Naive thymus-derived CD8-positive, alpha-beta T cell (primary cell): ENCODE measurements at places on chromosomes 3 and 15. TPM values are rescaled to one million over a fixed set of nuclear protein-coding genes. Genes with fewer than 3 reads are reported as not detected.

DNA sequence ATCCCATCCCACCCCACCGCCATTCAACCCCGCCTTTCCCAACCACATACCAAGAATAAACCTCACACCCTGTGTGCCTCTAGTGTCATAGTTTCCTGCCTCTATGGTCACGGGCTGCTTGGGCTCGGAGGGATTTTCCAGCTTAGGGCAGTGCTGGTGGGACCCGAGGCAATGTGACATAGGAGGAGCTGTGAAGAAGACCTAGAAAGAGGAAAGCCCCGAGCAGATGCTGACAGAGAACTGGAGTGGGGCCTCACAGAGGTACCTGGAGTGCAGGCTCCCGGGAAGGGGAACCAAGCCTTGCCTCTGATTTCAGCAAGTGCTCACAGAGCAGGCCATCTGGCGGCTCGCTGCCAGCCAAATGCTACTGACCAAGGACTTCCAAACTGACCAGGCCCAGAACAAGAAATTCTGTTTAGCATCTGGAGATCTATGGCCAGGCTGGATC lies 27.5 kb downstream of the BHLHE40 start:
- H3K27ac ChIP-seq, result peak overlapping the region; percentile 80
- no peaks in the 10 kb centered on the region for H3K36me3 ChIP-seq
- DNase-seq, result peak; percentile 38

- peaks cover 4% of the 10 kb centered on the region for H3K27me3 ChIP-seq
- no peak for DNase-seq
These were observed 122.7 kb downstream of the DGKG start for GRCh38 chr3:186239321-186239720.

- H3K4me1 ChIP-seq, result peaks cover 42% of the 10 kb centered on the region
- no peak for DNase-seq
- peaks cover 3% of the 10 kb centered on the region for H3K36me3 ChIP-seq
- H3K27ac ChIP-seq, result no peak overlapping the region
- H3K4me3 ChIP-seq, result no peak overlapping the region
These were observed 39.7 kb downstream of the KLHL25 start for GRCh38 chr15:85754989-85755388.

Gene CACNA2D3
- polyA plus RNA-seq, result not detected

DNA sequence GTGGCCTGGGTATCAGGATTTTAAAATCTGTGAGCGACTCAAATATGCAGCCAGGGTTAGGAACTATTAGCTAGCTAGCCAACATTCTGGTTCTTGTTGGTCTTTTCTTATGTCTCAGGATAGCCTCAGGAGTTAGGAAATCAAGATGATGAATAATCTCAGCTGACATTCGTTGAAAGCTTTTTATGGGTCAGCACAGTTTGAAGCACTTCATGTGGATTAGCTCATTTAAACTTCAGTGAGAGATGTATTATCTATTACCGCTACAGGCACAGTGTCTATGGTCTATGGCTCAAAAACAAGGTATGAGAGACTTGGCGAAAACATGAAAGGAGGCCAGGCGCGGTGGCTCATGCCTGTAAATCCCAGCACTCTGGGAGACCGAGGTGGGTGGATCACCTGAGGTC lies 187.5 kb upstream of the THRB start:
- H3K4me1 ChIP-seq, result no peaks in the 10 kb centered on the region
- H3K36me3 ChIP-seq, result no peaks in the 10 kb centered on the region

GRCh38 chr3:183941216-183941615 lies 56.5 kb upstream of the PARL start:
- no peak overlapping the region for H3K4me3 ChIP-seq
- H3K36me3 ChIP-seq, result peaks cover 80% of the 10 kb centered on the region
- no peaks in the 10 kb centered on the region for H3K4me1 ChIP-seq
- H3K27ac ChIP-seq, result no peak overlapping the region

Gene GRK7
- polyA plus RNA-seq, result not detected

- no peaks in the 10 kb centered on the region for H3K27me3 ChIP-seq
- H3K4me1 ChIP-seq, result peaks cover 18% of the 10 kb centered on the region
- no peak overlapping the region for H3K27ac ChIP-seq
These were observed 272.3 kb downstream of the UBE2E2 start for GRCh38 chr3:23475446-23475845.

Gene GALNT15
- not detected for polyA plus RNA-seq

DNA sequence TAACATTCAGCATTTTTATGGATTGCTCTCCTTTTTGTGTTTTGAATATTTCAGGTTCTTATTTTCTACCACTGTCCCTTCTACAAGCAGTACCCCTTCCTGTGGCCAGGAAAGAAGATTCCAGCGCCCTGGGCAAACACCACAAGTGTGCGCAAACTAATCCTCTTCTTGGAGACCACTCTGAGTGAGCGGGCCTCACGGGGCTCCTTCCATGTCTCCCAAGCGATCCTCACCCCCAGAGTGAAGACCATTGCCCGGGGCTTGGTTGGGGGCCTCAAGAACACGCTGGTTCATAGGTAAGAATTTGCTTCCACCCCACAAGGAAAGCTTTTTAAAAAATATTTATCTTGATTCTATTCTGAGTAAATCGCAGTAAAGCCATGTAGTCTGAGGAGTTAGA lies 118.7 kb upstream of the ZBED2 start:
- H3K27ac ChIP-seq, result no peak overlapping the region
- H3K4me1 ChIP-seq, result peaks cover 10% of the 10 kb centered on the region
- no peak for DNase-seq
- H3K36me3 ChIP-seq, result peaks cover 5% of the 10 kb centered on the region
- no peaks in the 10 kb centered on the region for H3K27me3 ChIP-seq

DNA sequence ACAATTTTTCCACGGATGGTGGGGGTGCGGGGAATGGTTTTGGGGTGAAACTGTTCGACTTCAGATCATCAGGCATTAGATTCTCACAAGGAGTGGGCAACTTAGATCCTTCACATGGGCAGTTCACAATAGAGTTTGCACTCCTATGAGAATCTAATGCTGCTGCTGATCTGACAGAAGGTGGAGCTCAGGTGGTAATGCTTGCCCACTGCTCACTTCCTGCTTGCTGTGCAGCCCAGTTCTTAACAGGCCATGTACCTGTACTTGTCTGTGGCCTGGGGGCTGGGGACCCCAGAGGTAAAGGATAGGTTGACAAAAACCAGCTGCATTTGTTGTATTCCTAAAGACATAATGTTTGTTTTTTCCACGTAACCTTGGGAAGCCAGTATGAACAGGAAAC lies 16.0 kb downstream of the DZIP3 start:
- no peaks in the 10 kb centered on the region for H3K27me3 ChIP-seq
- peaks cover 21% of the 10 kb centered on the region for H3K4me1 ChIP-seq
- no peak for DNase-seq

DNA sequence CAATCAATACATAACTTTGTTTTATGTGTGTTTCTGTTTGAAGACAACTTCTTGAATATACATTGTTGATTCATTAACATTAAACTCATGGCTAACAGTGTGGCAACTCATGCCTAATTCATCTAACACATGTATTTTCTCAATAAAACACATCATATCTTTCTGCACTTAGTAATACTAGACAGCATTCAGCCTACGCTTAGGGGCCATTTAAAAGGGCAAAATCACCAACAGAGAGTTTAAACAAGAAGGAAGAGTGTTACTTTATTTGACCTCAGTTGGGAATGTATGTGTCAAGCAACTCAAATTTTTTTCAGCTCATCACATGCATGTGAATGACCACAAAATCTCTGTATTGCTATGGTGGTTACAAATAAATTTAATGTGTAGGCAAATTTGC lies 128.8 kb upstream of the AADACL2 start:
- no peaks in the 10 kb centered on the region for H3K4me1 ChIP-seq
- H3K36me3 ChIP-seq, result no peaks in the 10 kb centered on the region
- no peak overlapping the region for H3K4me3 ChIP-seq
- no peak overlapping the region for H3K27ac ChIP-seq
- no peak for DNase-seq

Gene CHRNA5
- polyA plus RNA-seq, result 0.47 TPM

Gene ERC2
- polyA plus RNA-seq, result 0.05 TPM

DNA sequence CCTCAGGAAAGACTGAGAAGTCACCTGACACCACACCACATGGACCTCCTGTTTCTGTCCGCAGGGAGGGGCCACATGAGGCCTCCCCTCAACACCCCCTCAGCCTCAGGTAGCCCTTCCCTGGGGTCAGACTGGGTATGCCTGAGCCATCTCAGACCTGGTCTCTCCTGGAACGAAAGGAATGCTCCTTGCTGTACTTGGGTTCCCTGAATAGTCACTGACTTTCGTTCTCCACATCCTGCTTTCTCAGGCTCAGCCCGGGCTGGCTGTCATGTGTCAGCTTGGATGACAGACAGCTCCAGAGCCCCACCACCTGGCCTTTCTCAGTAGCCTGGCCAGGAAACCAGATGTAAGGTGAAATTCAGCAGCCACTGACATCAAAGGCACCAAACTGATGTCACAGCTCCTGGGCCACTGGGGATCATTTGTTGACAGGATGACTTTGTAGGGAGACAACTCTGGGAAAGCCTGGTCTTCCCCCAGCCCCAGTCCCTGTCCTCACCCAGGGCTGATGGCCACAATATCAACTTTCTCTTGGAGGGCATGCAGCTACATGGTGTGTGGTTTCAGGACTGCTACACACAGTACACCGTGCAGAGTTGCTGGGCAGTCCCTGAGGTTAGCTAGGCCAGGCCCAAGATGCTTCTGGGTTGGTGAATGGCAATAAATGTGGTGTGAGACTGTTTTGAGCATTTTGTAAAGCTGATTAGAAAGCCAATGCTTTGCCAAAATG lies 141.4 kb upstream of the MRPS22 start:
- peaks cover 8% of the 10 kb centered on the region for H3K27me3 ChIP-seq
- DNase-seq, result no peak
- H3K4me3 ChIP-seq, result no peak overlapping the region
- no peaks in the 10 kb centered on the region for H3K36me3 ChIP-seq
- no peaks in the 10 kb centered on the region for H3K4me1 ChIP-seq

- no peaks in the 10 kb centered on the region for H3K4me1 ChIP-seq
- no peak overlapping the region for H3K27ac ChIP-seq
- DNase-seq, result no peak
- no peaks in the 10 kb centered on the region for H3K27me3 ChIP-seq
- no peaks in the 10 kb centered on the region for H3K36me3 ChIP-seq
These were observed 1007.2 kb upstream of the ALCAM start for GRCh38 chr3:104359546-104359945.

GRCh38 chr3:39809995-39810595 lies 686 bp downstream of the MYRIP start:
- peaks cover 16% of the 10 kb centered on the region for H3K4me1 ChIP-seq
- peak overlapping the region; percentile 67 for H3K4me3 ChIP-seq
- no peak overlapping the region for H3K27ac ChIP-seq
- DNase-seq, result no peak

- no peaks in the 10 kb centered on the region for H3K27me3 ChIP-seq
- H3K4me3 ChIP-seq, result no peak overlapping the region
- DNase-seq, result no peak
These were observed 76.3 kb downstream of the SMARCC1 start for GRCh38 chr3:47705391-47705790.

- H3K36me3 ChIP-seq, result no peaks in the 10 kb centered on the region
- DNase-seq, result no peak
- no peak overlapping the region for H3K4me3 ChIP-seq
- no peak overlapping the region for H3K27ac ChIP-seq
- no peaks in the 10 kb centered on the region for H3K4me1 ChIP-seq
These were observed 26.9 kb upstream of the SAMMSON start for GRCh38 chr3:69972672-69973071.

Gene SMCO1
- polyA plus RNA-seq, result not detected

GRCh38 chr3:39098473-39099000 lies 8.9 kb downstream of the GORASP1 start:
- H3K36me3 ChIP-seq, result peaks cover 51% of the 10 kb centered on the region
- H3K27ac ChIP-seq, result no peak overlapping the region
- no peaks in the 10 kb centered on the region for H3K27me3 ChIP-seq
- no peak overlapping the region for H3K4me3 ChIP-seq
- DNase-seq, result no peak

Gene ELL3
- 0.73 TPM for polyA plus RNA-seq

DNA sequence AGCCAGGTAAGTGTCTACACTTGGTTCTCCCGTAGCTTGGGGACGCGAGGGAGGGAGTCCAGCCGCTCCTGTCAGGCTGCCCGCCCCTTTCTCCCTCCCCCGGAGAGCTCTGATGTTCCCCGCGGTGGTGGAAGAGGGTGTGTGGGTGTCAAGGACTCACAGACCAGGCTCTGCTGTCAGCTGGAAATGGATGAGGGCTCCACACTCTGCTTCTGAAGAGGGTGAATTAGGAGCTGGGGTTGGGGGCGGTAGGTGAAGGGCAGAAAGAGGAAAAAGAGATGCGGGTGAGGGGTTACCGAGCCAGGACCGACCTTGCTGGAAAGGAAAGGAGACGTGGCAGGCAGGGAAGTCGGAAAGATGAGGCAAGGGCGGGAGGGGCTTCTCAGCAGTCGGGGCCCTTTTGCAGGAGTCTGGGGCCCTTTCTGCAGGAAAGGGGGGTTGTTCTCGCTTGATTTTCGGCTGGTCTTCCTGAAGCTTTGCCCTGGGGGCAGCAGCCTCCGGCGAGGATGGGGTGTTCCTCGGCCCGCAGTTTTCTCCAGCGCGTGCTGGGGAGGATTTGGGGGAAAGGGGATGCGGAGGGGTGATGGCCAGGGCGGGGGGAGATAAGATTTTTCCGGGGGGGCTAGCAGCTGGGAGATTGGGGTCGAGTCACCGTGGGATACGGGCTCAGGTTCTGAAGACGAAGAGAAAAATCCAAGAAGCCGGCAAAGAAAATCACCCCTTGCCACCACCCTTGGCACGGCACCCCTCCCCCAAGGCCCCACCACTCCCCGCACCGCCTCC lies 602 bp upstream of the BAHD1 start:
- peak overlapping the region; percentile 81 for H3K27ac ChIP-seq
- peaks cover 67% of the 10 kb centered on the region for H3K4me1 ChIP-seq
- peak overlapping the region; percentile 87 for H3K4me3 ChIP-seq
- peak; percentile 28 for DNase-seq

GRCh38 chr3:24588629-24589512 lies 94.2 kb upstream of the THRB start:
- DNase-seq, result no peak
- no peak overlapping the region for H3K4me3 ChIP-seq
- no peak overlapping the region for H3K27ac ChIP-seq
- H3K36me3 ChIP-seq, result no peaks in the 10 kb centered on the region

- H3K27me3 ChIP-seq, result peaks cover 4% of the 10 kb centered on the region
- H3K4me3 ChIP-seq, result no peak overlapping the region
- no peak overlapping the region for H3K27ac ChIP-seq
- no peaks in the 10 kb centered on the region for H3K36me3 ChIP-seq
- peaks cover under 1% of the 10 kb centered on the region for H3K4me1 ChIP-seq
- no peak for DNase-seq
These were observed 23.4 kb downstream of the TMEM202 start for GRCh38 chr15:72421484-72421883.

DNA sequence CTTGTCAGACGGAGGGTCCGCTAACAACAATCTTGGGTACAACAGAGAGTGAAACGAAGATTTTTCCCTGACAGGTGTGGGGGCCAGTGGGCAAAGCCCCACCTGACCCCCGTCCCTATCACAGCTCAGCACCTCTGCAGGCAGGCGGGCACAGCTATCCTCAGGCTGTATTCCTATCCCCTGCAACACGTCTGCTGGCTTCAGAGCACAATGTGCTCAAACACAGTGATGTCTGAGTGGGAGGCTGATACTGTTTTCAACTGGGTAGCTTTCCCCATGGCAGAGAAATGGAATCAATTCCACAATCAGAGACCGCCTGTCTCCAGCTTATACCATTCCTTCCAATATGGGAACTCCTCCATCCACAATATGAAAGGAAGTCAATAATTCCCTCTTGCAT lies 28.0 kb downstream of the TLE3 start:
- H3K27ac ChIP-seq, result no peak overlapping the region
- no peak for DNase-seq
- H3K4me3 ChIP-seq, result no peak overlapping the region
- H3K4me1 ChIP-seq, result peaks cover 37% of the 10 kb centered on the region
- no peaks in the 10 kb centered on the region for H3K27me3 ChIP-seq
- H3K36me3 ChIP-seq, result peaks cover 30% of the 10 kb centered on the region

GRCh38 chr15:75327491-75327890 lies 8.4 kb upstream of the COMMD4 start:
- no peaks in the 10 kb centered on the region for H3K4me1 ChIP-seq
- H3K4me3 ChIP-seq, result no peak overlapping the region
- no peaks in the 10 kb centered on the region for H3K36me3 ChIP-seq
- DNase-seq, result no peak
- H3K27ac ChIP-seq, result no peak overlapping the region
